Posterior vena cava (tissue), 2 donors: ENCODE measurements at places on chromosomes 3 and 15.

DNA sequence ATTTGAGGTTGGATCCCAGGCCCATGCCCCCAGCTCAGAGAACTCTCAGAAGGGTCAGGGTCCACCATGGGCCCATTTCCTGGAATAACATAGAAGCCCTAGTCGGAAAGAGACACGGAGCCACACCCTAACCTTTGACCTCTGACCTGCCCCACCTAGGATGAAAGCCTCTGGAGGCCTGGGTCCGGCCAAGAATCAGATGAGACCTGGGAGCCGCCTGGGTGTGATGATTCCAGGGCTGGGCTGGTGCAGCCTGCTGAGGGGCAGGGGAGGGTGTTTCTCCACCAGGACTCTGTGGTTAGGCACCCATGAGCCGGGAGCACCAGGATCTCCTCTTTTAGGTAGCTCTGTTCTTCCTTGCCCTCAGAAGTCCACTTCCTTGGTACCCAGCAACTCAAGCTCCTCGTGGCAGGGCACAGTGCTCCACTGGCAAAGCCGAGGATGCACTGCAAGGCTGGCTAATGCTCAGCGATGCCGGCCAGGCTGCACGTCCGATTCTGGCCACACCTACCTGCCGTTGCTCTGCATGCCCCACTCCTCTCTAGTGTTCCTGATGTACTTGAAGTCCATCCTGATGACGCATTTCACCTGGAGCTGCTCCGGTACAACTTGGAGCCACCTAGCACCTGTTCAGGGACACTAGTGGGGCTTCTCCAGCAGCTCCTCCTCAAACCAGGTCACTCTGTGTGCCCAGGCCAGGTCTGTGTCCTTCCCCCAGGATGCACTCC, 57.4 kb downstream of the ZNF445 start:
- no peak for DNase-seq

DNA sequence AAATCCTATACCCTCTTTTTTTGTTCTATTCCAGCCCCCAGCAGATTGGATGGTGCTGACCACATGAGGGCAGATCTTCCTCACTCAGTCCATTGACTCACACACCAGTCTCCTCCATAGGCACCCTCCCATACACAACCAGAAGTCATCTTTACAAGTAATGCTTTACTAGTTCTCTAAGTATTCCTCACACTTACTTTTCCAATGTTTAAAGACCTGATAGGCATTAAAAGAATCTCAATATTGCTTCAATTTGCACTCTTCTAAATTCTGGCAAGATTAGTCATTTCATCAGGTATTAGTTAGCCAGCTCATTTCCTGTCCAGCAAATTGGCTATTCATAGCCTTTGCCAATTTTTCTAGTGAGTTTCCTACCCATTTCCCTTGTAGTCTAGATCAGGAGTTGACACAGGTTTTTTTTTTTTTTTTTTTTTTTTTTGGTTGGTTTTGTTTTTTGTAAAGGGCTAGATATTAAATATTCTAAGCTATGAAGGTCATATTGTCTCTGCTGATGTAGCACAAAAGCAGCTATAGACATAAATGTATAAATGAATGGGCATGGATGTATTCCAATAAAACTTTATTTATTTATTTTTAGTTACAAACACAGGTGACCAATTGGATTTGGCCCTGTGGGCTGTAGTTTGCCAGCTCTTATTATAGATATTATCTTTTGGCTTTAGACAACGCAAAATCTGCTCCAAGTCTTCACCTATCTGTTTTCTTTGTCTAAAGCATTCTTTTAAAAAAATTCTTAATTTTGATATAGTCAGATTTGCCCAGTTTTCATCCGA, 76.1 kb downstream of the ABHD5 start:
- DNase-seq, result no peak

GRCh38 chr15:88631464-88632028, 7.3 kb upstream of the ISG20 start:
- peak; percentile 55 for DNase-seq

DNA sequence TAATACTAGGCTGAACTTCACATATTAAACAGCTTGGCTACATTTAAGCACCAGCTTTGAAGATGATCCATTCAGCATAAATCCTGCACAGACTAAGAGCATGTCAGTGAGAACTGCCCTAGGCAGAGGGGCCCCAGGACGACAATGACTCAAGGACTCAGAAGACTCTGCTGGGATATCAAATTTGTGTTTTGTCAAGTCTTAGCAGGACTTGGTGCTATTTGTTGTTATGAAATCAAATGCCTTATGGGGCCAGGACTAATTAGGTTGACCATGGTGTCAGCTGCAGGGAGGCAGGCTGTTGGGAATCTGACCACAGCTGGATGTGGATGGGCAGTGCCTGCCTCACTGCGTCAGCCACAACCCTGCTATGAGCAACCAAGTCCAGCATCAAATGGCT, 91.8 kb downstream of the RYR3 start:
- no peak for DNase-seq

GRCh38 chr15:48427479-48427878, 96.2 kb downstream of the DUT start:
- DNase-seq, result no peak

GRCh38 chr3:164326714-164327113, 751.6 kb downstream of the SI start:
- no peak for DNase-seq
